Inflammatory macrophage treated with lipopolysaccharide for 1 hour (primary cell): ENCODE measurements at places on chromosomes 1 and 21.
A peak's percentile ranks its signal among the peaks of the same experiment; 100 is the strongest.

- DNase-seq = peak; percentile 65
Measured at GRCh38 chr1:9687120-9687873, 35.8 kb downstream of the PIK3CD start.

DNA sequence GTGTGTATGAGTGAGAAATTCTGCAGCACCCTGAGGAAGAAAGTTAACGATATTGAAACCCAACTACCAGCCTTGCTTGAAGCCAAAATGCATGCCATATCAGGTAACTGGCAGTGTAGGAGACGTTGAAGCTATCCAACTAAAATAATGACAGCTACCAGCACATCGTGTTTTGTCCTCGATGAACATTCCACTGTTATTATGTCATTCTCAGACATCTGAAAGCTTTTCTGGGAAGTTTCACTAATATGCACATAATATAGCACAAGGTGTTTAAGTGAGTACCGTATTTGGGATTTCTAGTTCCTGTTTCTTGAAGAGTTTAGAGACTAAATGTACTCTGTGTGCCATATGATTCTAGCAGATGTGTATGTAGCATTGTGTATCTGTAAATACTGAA lies 173.5 kb downstream of the DISC1 start:
- DNase-seq = no peak

DNA sequence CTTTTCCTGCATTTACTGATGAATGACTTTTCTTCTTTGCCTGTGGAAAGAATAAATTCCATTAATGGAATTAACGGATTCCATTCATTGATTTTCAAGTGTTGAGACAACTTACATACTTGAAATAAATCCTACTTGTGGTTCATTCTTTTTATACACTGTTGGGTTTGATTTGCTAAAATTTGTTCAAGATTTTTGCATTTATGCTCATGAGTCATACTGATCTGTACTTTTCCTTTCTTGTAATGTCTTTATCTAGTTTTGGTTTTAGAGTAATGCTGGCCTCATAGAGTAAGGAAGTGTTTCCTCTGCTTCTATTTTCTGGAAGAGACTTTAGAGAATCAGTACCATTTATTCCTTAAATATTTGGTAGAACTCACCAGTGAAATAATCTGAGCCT lies 14.4 kb downstream of the UROD start:
- no peak for DNase-seq

GRCh38 chr1:211066781-211067384 lies 67.1 kb downstream of the KCNH1 start:
- DNase-seq = no peak

GRCh38 chr1:203182387-203182953 lies 4.0 kb downstream of the CHI3L1 start:
- DNase-seq = no peak

DNA sequence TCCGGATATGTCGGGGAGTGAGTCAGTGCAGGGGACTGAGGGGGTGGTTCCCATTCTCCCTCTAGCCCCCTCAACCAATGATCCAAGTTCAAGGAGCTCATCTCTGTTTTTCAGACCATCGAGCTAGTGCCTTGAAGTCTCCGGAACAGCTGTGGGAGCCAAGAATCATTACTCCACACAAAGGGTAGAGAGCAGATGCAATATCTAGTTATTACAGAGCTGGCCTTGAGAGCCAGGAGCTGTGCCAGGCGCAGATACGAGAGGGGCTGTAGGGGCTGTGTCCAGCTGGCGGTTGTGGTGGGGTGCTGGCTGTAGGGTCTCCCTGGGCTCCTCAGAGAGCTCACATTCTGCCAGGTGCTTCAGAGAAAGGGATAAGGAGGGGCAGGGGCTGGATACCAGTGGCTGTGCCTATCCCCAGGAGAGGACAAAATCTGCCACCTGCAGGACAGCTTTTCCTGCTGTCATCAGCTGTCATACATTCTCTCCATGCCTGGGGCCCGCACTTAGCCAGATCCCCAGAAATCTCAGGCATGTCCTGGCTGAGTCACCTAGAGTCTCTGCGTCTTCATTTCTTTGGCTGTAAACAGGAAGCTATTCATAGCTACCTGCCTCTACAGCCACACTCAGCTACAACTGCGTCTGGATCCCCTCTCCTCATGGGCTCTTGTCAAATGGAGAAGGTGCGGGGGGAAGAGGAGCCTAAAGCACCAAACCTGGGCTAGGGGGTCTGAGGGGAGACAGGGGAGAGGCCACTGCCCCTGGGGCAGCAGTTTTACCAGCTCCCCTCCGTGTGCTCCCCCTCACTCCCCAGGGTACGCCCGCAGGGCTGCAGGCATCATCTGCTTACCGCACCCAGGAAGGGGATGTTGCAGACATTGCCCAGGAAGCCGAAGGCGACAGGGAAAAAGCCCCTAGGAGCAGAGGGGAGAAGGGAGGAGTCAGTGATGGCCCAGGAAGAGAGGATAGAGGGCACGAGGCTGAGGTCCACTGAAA lies 2.4 kb upstream of the KISS1 start:
- DNase-seq = no peak

DNA sequence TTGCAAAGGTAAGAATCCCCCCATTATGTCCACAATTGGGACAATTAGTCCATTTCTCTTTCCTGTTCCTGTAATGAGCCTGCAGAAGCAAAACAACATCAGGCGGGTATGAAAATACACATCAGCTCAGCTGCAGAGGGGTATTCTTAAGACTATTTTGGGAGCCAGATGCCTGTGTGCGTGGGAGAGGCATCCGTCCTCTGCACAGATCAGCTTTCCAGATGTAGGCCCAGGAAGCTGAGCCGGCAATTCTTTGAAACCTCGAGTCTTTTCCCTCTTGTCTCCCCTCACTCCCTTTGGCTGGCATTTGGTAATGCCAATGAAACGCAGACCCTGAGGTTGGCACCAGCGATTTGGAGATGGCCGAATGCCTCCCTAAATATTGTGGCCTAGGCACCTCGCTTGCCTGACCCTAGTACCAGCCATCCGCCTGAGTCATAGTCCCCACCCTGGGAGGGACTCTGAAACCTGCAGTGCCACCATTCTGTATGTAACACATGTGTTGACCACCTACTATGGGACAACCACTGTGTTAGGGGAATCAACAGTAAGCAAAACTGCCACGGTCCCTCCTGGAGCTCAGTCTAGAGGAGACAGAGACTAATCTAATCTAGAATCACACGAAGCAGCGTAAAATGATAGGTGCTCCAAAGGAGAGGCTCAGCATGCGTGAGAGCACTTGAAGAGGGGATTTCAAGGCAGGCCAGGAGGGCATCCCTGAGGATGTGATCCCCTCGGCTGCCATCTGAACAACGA lies 603.0 kb downstream of the MATN1 start:
- DNase-seq = no peak

GRCh38 chr21:27206368-27206982 lies 239.6 kb upstream of the ADAMTS5 start:
- DNase-seq = no peak

DNA sequence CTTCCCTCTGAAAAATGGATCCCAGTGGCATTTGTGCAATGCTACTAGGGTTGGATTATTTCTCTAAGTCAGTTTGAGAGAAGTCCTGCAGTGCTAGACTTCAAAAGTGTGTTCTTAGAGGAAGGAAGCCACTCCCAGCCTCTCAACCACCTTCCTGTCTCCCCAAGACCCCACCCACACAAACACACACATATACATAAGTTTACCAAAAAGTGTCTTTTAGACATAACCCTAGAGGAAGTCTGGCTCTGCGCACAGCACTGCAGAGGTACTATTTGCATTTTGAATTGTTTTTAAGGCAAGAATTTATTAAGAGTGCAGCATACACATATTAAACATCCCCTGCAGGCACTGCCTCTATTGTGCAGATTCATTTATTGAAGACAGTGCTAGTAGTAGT lies 127.3 kb downstream of the HHIPL2 start:
- DNase-seq = no peak

GRCh38 chr21:36188937-36189336 lies 32.3 kb downstream of the DOP1B start:
- DNase-seq = peak; percentile 50

GRCh38 chr1:193697115-193697762 lies 510.8 kb upstream of the B3GALT2 start:
- DNase-seq = no peak

DNA sequence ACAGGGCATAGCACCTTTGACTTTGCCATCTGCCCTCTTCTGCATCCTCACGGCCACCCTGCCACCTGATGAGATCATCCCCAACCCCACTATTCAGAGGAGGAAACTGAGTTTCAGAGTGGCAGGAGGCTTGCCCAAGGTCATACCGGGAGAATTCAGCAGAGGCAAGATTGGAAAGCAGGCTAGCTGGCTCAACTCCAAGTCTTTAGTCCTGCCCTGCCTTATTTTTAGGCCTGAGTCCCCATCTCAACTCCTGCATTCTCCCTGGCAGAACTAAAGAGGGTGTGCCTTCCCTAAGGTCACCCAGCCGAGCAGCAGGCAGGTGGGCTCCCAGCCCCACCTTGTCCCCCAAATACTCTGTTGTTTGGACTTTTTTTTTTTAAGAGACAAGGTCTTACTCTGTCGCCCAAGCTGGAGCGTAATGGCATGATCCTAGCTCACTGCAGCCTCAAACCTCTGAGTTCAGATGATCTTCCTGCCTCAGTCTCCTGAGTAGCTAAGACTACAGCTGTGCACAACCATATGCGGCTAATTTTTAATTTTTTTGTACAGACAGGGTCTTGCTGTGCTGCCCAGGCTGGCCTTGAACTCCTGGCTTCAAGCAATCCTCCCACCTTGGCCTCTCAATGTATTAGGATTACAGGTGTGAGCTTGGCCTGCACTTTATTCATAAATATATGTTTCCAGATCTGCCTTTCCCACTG lies 13.8 kb upstream of the FGR start:
- DNase-seq = no peak

DNA sequence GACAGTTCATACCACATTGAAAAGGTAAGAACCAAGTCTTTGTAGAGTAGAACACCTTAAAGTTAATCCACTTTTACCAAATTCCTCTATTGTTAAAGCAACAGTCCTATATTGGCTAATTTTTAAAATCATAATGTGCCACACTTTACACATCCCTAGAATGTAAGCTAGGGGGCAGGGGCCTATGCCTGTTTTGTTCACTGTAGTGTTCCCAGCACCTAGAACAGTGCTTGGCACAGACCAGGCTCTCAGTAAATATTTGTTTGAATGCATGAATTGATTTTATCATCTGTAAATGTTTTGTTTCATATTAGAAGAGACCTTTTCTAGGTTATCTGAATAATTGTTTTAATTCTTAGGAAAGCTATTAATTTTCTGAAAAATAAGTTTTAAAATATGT lies 9.1 kb downstream of the SMAP2 start:
- DNase-seq = no peak

DNA sequence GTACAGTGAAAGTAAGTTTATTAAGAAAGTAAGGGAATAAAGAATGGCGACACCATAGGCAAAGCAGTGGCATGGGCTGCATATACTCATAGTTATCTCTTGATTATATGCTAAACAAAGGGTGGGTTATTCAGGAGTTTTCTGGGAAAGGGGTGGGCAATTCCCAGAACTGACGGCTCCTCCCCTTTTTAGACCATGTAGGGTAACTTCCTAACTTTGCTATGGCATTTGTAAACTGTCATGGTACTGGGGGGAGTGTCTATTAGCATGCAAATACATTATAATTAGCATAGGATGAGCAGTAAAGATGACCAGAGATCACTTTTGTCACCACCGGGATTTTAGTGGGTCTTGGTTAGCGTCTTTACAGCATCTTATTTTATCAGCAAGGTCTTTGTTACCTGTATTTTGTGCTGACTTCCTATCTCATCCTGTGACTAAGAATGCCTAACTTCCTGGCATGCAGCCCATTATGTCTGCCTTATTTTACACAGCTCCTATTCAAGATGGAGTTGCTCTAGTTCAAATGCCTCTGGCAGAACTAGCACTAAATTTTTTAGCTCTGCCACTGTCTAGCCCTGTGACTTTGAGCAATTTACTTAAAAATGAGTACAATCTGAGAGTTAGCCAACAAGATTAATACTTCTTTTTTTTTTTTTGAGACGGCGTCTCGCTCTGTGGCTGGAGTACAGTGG lies 110.3 kb upstream of the PALMD start:
- no peak for DNase-seq

GRCh38 chr1:81714636-81715035 lies 86.1 kb upstream of the ADGRL2 start:
- no peak for DNase-seq

GRCh38 chr1:214154596-214155292 lies 126.2 kb upstream of the SMYD2 start:
- DNase-seq = no peak

- no peak for DNase-seq
Measured at GRCh38 chr1:109586055-109586454, 33.4 kb downstream of the GNAT2 start.

- peak; percentile 64 for DNase-seq
Measured at GRCh38 chr1:42736152-42736551, 3.9 kb downstream of the CLDN19 start.

DNA sequence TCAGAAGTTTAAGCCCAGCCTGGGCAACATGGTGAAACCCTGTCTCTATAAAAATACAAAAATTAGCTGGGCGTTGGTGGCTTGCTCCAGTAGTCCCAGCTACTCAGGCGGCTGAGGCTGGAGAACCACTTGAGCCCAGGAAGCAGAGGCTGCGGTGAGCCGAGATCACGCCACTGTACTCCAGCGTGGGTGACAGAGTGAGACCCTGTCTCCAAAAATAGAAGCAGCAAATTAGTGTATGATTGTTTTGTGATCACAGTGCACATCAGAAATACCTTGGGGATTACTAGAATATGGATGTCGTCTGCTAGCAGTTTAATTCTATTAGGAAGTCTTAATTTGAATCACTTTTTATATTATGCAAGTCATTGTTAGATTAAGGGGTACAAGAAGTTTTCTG lies 59.0 kb downstream of the ZBTB17 start:
- no peak for DNase-seq

DNA sequence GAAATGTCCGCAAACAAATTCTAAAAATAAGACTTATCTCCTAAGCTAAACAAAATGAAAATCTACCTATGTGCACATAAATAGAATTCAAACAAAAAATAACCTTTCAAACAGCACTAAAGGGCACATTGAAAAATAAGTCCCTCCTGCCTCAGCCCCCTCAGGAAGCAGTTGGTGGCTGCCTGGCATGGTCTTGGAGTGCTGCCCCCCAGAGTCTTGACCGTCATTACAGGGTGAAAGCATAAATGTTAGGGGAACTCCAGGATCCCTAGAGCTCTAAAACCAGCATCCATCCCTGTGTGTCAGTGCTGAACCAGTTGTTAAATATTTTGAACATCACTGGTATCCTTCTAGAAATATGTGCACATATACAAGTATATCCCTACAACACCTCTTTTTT lies 6.5 kb upstream of the NPL start:
- no peak for DNase-seq

- DNase-seq = no peak
Measured at GRCh38 chr1:14941864-14942263, 211.7 kb upstream of the TMEM51 start.

DNA sequence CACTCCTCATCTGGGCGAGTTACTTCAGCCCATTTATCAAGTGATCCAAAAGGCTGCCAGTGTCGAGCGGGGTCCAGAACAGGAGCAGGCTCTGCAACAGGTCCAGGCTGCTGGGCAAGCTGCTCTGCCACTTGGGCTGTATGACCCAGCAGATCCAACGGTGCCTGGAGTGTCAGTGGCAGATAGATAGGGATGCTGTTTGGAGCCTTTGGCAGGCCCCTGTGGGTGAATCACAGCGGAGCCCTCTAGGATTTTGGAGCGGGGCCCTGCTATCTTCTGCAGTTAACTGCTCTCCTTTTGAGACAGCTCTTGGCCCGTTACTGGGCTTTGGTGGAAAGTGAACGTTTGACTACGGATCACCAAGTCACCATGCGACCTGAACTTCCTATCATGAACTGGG lies 7.5 kb downstream of the MMEL1 start:
- DNase-seq = no peak
